ENCODE measurements at places on chromosomes 16 and 17. TPM values are rescaled to one million over a fixed set of nuclear protein-coding genes. Genes with fewer than 3 reads are reported as not detected.

The KRTAP4-6 gene
- total RNA-seq = not detected

The KRTAP4-9 gene
- total RNA-seq = not detected

The RNU2-1 gene
- not detected for total RNA-seq

The KRTAP2-3 gene
- not detected for total RNA-seq

The MYL11 gene
- total RNA-seq = 0.60 TPM

The KRT27 gene
- not detected for total RNA-seq

The SLC38A8 gene
- 0.09 TPM for total RNA-seq

The PERCC1 gene
- not detected for total RNA-seq

The CCT6B gene
- total RNA-seq = 2.0 TPM

The G6PC3 gene
- 172 TPM for total RNA-seq

The LITAFD gene
- not detected for total RNA-seq

The PFAS gene
- 42.0 TPM for total RNA-seq

The CMTM1 gene
- 1.6 TPM for total RNA-seq

The HAS3 gene
- 45.5 TPM for total RNA-seq

The RAPGEFL1 gene
- 2.9 TPM for total RNA-seq

The GHDC gene
- total RNA-seq = 21.7 TPM

The MYH2 gene
- not detected for total RNA-seq

The ITGB3 gene
- 4.5 TPM for total RNA-seq

The RHBDL1 gene
- total RNA-seq = 1.2 TPM

The MT3 gene
- total RNA-seq = 0.62 TPM

The ZSCAN10 gene
- total RNA-seq = not detected

The CDRT15L2 gene
- not detected for total RNA-seq

The NMT1 gene
- total RNA-seq = 397 TPM

The MFAP4 gene
- 0.15 TPM for total RNA-seq

The CHST4 gene
- total RNA-seq = 0.13 TPM

The WNT9B gene
- 0.05 TPM for total RNA-seq

The TRPV2 gene
- total RNA-seq = 0.83 TPM

The CA4 gene
- 0.28 TPM for total RNA-seq

The CBFB gene
- total RNA-seq = 57.4 TPM

The TPSG1 gene
- 0.16 TPM for total RNA-seq

The ADPRM gene
- total RNA-seq = 8.6 TPM

The TBC1D3E gene
- not detected for total RNA-seq

The PTX4 gene
- 0.03 TPM for total RNA-seq

The CDH13 gene
- 0.01 TPM for total RNA-seq

The SLFN14 gene
- not detected for total RNA-seq

The ST6GALNAC2 gene
- total RNA-seq = 0.39 TPM

The SLC13A2 gene
- 0.10 TPM for total RNA-seq

The IRX6 gene
- total RNA-seq = not detected

The DNASE1L2 gene
- total RNA-seq = 1.3 TPM

The GPRC5C gene
- total RNA-seq = 65.0 TPM

The KRT28 gene
- not detected for total RNA-seq

The SERPINF2 gene
- total RNA-seq = 5.2 TPM

The MFSD11 gene
- total RNA-seq = 19.8 TPM

The MT1G gene
- total RNA-seq = not detected

The AATF gene
- total RNA-seq = 102 TPM

The RHBDF1 gene
- 28.2 TPM for total RNA-seq

The GP1BA gene
- total RNA-seq = not detected

The LGALS9B gene
- not detected for total RNA-seq

The GJD3 gene
- total RNA-seq = 0.92 TPM

The C16orf89 gene
- not detected for total RNA-seq

The YPEL3 gene
- total RNA-seq = 9.4 TPM

The SLC12A3 gene
- not detected for total RNA-seq

The GINS2 gene
- 28.5 TPM for total RNA-seq

The TMEM92 gene
- total RNA-seq = 14.6 TPM

Measured in A549 treated with AZD2906 at 1 μM for 4 hours (cell line).